ENCODE measurements at places on chromosomes 12 and 14.

DNA sequence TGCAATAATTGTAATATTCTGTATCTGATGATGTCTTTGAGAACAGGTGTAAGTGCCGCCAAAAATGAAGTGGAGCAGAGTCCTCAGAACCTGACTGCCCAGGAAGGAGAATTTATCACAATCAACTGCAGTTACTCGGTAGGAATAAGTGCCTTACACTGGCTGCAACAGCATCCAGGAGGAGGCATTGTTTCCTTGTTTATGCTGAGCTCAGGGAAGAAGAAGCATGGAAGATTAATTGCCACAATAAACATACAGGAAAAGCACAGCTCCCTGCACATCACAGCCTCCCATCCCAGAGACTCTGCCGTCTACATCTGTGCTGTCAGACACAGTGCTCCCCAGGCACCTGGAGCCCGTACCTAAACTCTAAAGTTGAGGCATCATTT lies 268.7 kb downstream of the DAD1 start:
- no peak for DNase-seq

DNA sequence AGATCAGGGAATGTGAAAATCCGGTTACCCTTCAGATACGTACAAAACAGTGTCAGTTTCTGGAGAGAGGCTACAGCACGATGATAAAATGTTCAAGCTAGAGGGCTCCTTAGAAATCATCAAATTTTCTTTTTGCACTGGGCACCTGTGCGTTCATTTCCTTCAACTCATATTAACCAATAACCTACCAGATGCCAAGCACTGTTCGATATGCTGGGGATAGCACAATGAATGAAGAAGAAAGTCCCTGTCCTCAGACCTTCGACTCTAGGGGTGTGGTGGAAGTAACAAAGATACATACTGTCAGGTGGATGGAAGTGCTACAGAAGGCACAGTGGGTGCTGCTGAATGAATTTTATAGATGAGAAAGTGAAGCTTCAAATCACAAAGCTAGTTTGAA lies 172.3 kb downstream of the FOXN3 start:
- DNase-seq: no peak

GRCh38 chr14:99378782-99379214 lies 101.9 kb downstream of the SETD3 start:
- no peak for DNase-seq

DNA sequence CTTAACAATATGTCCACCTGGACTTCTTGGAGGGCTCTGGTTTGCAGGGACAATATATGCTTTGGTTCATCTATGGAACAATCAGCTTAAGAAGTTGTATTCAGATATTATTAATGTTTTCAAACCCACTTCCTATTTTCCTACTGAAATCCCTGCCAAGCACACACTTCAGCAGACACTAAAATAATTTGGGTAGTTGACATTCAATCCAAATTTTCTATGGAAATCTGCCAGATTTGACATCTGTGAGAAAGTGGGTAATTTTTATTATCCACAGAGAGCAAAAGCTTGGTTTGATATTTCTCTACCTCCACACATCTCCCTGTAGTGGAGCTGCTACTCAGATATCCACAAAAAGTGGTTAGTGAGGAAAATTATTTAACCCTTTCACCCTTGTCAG lies 378.8 kb upstream of the SOX5 start:
- DNase-seq: no peak

DNA sequence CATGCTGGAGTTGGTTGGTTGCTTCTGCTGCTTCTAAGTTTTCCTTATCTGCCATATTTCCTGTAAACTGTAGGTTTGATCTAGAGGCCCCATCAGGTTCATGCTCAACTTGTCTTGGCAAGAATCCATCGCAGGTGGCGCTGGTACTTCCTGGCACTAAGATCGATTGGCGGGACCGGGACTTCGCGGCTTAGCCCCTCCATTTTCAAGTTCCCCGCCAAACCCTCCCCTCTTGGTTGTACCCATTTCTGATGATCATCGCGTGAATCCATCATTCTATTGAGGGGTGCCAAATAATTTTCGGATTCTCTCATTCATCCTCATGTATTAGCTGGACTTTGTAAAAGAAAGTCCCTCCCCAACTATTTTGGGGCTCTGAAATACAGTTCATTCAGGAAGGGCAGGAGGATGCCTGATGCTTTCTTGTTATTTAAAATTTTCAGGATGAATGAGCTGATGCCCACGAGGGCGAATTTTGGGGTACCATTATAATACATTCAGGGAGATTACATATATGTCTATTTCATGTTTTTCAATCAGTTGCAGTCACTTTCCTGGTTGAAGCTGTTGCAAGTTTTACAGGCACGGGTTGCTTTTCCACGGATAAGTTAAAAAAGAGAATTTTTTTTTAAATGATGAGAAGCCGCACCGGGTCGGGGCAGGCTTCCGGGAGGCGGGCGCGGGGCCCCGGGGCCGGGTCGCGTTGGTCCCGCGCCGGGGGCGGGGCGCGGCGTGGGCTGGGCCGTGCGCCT lies 395 bp upstream of the BRI3BP start:
- peak; percentile 95 for DNase-seq

- no peak for DNase-seq
Observed at GRCh38 chr12:19273482-19274330, 144.2 kb downstream of the PLEKHA5 start.

DNA sequence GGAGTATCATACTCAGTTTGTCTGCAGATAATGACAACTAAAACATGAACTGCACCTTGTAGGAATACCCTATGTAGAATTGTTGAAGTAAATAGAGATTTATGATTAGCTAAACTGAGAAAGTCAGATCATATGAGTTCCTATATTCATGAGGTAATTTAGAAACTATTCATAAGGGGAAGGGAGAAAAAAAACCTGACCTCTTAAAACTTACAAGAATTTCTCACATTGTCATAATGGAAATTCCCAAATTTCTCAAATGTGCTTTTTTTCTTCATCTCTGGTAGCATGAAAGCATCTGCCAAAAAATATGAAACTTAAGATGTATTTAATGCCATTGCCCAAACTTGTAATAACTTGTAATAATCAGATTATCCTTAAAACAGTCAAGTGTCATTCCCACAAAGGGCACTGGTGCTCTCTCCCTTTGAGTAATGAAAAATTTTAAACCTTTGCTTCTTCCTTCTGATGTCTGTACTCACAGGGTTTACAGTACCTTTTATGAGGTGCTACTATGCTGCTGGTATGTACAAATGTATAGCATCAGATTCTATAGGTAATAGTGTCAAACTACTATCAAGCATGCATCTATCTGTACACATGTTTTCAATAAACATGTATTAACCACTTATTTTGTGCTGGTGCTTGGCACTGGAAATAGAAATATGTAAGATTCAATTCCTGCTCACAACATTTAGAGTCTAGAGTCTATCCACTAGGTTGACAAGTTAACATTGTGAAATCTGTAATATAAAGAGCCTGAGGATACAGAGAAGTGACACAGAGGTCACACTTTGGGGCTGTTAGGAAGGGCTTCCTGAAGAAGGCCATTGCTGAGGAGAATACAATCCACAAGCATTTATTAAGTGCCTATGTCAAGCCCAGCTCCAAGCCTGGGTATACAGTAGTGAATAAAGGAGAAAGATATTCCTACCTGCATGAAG lies 17.4 kb upstream of the DRAM1 start:
- DNase-seq: no peak

DNA sequence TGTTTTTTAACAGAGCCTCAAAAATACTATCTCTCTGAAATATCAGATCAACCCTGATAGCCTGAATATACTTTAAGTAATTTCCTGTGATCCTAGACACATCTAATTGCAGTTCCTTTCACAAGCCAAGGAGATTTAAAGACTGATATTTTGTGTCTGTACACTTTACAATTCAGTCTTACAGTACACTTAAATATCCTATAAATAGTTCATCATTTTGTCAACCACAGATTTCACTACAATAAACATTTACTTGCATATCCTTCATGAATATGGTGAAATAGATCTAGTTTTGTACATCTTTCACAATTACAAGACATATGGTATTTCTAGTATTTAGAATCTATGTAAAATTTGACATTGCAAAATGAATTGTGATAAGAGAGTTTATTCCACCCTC lies 161.0 kb downstream of the PAX9 start:
- no peak for DNase-seq

GRCh38 chr14:105005929-105006830 lies 14.7 kb downstream of the CDCA4 start:
- no peak for DNase-seq

GRCh38 chr12:115979851-115980250 lies 297.6 kb downstream of the MED13L start:
- DNase-seq: no peak

DNA sequence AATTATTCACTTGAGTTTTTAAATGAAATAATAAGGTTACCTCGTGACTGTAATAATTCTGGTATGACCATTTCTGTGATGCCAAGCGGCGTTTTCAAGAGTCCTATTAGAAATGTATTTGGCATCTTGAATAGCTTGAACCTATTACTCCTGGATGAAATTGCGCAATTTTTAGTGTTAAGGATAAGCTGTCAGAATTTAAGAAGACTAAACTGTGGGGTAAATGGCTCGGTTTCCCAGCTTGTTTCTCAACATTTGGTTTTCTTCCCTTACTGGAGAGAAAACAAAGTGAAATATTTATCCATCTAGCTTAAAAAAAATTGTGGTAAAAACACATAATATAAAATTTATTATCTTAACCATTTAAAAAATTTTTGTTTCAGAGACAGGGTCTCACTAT lies 26.8 kb downstream of the PCNX1 start:
- no peak for DNase-seq

- no peak for DNase-seq
Observed at GRCh38 chr12:4780641-4781611, 60.7 kb downstream of the GALNT8 start.

DNA sequence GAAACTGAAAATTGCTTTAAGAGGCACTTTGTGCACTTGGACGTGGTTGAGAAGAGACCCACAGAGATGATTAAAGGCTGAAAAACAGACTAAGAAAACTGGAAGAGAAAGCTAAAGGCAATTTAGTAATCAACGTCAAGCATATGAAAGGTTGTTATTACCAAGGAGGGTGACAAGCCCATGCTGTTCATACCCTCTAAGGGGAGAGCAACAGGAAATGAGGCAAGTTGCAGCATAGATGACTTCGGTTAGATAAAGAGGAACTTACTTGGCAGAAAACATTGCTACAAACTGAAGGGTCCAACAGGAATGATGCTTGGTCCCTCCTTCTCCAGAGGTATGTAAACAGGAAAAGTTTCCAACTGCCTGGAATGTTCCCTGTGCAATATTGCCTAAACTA lies 107.8 kb downstream of the DUSP6 start:
- peak; percentile 45 for DNase-seq

GRCh38 chr12:106791531-106791930 lies 17.0 kb downstream of the RIC8B start:
- no peak for DNase-seq

GRCh38 chr12:53480491-53481442 lies 18.5 kb downstream of the MAP3K12 start:
- DNase-seq: no peak

DNA sequence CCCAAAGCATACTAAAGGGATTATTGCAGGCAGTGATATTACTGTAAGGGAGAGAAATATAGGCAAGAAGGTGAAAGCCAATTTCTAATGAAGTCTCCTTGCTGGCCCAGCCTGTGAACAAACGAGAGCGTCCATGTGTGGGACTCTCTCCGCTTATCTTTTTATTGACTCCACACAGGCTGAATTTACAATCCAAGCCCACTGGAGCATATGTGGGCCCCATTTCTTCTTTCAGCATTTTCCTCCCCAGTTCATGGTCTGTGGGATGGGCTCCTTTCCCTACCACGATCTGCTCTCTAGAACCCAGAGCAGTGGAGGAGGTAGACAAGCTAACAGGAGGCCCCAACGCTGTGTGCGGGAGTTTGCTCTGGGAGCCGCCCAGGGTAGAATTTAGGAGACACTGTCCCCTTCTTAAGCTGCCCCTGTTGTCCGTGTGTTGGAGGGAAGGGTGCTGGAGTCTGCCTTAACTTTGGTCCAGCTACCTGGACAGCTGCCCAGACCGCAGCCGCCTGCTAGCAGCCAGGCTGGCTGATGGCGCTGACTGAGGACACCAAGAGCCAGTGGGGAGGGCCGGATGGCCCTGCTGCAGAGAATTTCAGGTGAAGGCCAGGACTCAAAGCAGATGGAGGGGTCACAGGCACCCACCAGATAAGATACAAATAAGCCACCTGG lies 3.2 kb upstream of the HOXC11 start:
- no peak for DNase-seq

DNA sequence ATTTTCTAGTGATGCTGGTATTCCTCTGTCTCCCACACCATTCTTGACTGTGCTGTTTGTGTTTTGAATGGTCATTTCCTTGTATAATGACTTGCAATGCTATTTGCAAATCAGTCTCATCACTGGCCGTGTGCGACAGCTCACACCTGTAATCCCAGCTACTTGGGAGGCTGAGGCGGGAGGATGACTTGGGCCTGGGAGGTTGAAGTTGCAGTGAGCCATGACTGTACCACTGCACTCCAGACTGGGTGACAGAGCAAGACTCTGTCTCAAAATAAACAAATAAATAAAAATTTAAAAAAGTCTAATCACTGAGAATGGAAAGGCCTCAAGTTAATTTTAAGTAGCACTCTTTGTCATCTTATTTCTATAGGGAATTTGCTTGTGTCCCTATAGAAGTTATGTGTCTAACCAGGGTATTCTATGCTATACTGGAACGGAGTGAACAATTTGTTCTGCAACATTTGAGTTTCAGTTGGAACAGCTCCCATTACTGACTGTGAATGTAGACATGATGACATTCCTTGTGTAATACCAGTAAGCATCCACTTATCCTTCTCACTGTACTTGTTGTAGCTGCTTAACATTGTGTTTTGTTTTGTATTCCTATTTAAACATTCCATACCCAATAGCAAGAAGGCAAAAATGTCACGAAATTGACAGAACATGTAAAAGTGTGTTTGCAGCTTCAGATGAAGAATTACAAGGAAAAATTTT lies 126.3 kb downstream of the MGST1 start:
- DNase-seq: no peak

GRCh38 chr14:74346341-74346740 lies 1.9 kb upstream of the VRTN start:
- DNase-seq: no peak

- no peak for DNase-seq
Observed at GRCh38 chr12:54429014-54429471, 10.0 kb upstream of the ITGA5 start.

Data from OCI-LY7 (cell line).